T1000 (cell line): ENCODE measurements at places on chromosomes 5 and 9.

DNA sequence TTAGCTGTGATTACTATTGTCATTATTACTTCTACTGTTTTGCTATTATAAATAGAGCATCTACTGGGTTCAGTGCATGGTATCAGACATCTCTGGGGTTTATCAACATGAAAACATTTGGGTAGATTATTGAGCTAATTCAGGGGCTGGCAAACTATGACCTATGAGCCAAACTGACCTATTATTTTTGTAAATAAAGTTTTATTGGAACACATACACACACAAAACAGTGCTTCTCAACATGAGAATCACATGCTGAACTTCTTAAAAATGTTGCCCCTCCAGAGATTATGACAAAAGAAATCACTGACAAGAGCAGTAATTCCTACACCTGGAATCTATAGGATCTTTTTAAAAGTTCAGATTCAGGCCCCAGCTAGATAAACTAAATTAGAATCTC is 30.4 kb downstream of the SLC31A2 start:
- no peak for DNase-seq

DNA sequence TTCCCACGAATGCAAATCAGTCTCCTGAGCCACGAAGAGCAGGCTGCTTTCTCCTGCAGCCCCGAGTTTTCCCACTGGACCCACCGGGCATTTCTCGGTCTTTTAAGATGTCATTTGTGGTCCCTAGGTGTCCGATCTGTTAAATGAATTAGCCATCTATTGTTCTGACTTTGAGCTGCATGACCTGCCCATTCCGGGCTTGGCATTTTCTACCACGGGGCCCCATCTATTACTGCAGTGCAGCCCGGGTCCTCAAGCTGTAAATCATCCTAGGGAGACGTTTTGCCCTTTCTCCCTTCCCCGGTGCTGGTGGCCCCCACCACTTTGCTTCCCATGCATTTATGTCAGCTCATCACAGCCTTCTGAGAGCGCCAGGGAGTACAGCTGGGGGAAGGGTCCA is 405.4 kb downstream of the IRX1 start:
- DNase-seq, result no peak

DNA sequence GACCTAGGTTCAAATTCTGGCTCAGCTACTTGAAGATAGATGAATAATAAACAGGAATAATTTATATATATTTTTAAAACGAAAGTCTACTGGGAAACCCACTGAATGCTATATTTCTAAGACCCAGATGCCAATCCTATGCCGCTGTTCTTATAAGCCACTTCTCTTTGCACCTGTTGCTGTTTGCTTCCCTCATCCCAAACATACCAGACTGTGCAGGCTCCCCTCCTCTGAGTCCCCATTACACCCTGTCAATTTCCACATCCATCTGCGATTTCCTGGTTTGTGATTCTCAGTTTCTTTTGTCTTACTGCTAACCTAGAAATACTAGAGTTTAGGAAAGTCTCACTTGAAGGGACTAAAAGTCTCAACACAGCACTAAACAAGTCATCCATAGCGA is 92.8 kb upstream of the CAST start:
- DNase-seq, result no peak

GRCh38 chr5:152864447-152864846 is 459.4 kb upstream of the NMUR2 start:
- no peak for DNase-seq

GRCh38 chr5:65825408-65826328 is 100.7 kb upstream of the ERBIN start:
- DNase-seq, result no peak

GRCh38 chr5:158976035-158976434 is 123.7 kb downstream of the EBF1 start:
- DNase-seq, result no peak

- no peak for DNase-seq
Observed at GRCh38 chr5:160357861-160358411, 12.5 kb downstream of the C1QTNF2 start.

GRCh38 chr5:175059687-175060211 is 335.4 kb downstream of the MSX2 start:
- no peak for DNase-seq

DNA sequence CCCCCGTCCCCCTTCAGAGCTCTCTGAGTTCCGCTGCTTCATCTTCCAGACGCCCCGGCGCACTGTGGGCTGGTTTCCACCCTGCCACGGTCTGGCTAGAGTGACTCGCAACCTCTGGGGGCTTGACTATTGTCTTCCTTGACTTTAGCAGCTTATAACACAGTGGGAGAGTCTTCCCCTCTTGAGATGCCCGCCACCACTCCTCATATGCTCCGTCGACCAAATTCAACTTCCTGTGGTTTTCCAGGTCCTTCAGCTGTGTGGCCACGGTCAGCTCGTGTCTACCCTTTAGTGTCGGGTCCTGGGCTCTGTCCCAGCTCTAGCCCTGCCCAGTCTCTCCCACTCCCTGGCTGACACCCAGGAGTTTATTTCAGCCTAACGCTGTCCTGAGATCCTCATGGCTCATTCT is 28.2 kb upstream of the NCS1 start:
- no peak for DNase-seq

GRCh38 chr5:172380987-172381643 is 73.2 kb downstream of the SH3PXD2B start:
- DNase-seq, result no peak

GRCh38 chr5:110476164-110476563 is 250.3 kb downstream of the TMEM232 start:
- no peak for DNase-seq

- no peak for DNase-seq
Observed at GRCh38 chr5:36685631-36686288, 79.4 kb downstream of the SLC1A3 start.

GRCh38 chr5:56616454-56617160 is 198.7 kb upstream of the MAP3K1 start:
- no peak for DNase-seq

GRCh38 chr5:112121258-112121657 is 297.8 kb downstream of the EPB41L4A start:
- peak; percentile 19 for DNase-seq

DNA sequence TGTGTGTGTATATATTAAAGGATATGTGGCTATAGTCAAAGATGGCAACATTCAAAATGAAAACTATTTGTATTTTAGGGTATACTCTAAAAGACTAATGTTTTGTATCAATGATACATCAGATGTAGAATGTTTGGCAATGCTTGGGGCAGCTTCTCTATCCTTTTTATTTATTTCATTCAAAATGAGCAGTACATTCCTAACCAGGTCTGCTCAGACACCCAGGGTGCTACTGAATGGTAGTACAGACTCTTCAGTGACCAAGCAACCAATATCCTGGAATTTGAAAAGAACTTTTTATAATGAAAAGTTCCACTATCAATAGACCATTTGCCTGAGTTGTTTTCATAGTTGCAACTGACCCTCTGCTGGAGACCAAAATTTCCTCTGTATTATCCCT is 23.9 kb downstream of the MEGF9 start:
- DNase-seq, result no peak

- no peak for DNase-seq
Observed at GRCh38 chr9:134306636-134307600, 19.3 kb upstream of the RXRA start.

- DNase-seq, result no peak
Observed at GRCh38 chr9:5841771-5842573, 9.1 kb upstream of the ERMP1 start.

- DNase-seq, result no peak
Observed at GRCh38 chr5:154683101-154683880, 71.9 kb upstream of the LARP1 start.

- DNase-seq, result no peak
Observed at GRCh38 chr9:5608298-5609225, 20.3 kb upstream of the RIC1 start.

- no peak for DNase-seq
Observed at GRCh38 chr5:131163276-131164119, 1.6 kb downstream of the HINT1 start.

- DNase-seq, result no peak
Observed at GRCh38 chr5:1874348-1874747, 8.4 kb downstream of the IRX4 start.

DNA sequence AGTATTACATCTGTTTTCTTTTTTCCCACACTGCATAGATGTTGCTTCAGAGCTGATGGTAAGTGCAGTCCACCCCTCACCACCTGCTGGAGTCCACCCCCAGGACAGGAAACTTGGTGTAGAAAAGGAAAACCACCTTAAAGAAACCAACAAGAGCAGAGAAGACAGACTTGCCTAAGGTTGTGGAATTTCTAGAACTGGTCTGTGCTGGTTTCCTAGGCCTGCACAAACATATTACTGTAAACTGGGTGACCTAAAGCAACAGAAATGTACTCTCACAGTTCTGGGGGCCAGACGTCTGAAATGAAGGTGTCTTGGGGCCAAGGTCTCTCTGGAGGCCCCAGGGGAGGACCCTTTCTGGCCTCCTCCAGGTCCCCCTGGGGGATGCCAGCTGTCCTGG is 293.4 kb upstream of the IRX1 start:
- DNase-seq, result no peak

DNA sequence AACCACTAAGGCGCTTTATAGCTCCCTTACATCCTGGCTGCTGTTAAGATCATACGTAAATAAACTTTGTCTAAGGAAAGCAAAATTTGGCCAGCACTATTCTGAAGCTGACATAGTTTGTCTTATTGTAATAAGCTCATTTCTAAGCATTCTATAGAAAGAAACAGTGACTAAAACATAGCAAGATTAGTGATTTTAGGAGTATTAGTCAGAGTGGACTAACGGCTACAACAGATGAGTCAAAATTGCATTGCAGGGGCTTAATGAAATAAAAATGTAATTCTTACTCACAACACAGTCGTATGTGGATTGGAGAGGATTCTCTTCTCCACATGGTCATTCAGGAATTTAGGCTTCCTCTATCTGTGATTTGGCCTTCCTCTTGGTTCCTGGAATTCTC is 347.6 kb downstream of the GADD45G start:
- DNase-seq, result no peak

DNA sequence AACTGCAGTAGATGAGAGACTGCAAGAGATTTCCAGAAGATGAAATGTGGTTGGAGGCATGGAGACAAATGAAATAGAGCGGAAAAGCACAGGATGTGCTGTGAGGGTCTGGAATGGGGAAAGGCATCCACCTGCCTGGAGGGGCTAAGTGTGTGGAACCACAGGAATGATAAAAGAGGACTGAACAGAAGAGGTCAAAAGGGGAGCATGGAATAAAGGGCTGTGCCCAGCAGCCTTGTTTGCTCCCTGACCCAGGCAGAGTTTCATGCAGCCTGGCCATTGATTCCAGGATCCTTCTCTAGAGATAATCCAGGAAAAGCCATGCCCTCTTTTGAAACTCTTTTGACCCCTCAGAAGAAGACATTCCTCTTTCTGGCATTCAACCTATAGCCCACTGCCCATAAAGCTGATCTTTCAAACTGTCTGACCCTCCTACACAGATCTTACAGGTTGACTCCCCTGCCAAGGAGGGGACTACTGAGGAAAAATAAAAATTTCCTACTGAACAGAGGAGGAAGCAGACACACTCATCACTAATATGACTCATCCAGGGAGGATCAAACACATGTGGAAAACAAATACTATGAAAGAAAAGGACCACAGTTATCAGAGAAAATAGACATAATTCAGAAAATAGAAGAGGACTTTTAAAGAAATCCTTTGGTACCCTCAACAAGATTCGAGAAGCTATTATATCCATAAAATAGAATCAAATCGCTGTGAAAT is 273.5 kb upstream of the PCSK5 start:
- no peak for DNase-seq

DNA sequence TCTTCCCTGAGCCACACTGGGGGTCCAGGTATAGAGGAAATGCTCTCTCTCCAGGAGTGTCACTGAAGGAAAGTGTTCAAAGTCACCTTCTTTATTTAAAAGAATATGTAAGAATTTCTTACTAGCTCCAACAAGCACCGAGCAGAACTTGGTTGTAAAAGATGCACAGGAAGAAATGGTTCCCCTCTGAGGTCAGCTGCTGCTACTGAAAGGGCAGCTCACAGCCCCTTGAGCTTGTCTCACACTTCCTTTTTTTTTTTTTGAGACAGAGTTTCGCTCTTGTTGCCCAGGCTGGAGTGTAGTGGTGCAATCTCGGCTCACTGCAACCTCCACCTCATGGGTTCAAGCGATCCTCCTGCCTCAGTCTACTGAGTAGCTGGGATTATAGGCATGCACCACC is 77.2 kb downstream of the PRRT1B start:
- no peak for DNase-seq

DNA sequence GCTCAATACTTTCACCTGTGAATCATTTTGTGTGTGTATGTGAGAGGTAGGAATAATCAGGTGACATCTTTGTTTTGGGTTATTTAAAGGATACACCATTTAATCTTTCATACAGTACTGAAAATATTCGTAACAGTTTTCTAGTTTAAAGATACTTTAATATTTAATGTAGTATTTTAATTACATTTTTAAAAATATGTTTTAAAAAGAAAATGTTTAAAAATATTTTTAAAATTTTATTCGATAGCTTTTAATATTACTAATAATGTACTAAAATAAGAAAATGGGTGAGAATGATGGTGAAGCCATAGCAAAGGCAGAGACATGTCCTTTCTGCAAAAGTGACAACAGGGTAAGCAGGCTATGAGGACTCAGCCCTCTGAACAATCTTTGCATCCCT is 56.3 kb upstream of the MEF2C start:
- no peak for DNase-seq

DNA sequence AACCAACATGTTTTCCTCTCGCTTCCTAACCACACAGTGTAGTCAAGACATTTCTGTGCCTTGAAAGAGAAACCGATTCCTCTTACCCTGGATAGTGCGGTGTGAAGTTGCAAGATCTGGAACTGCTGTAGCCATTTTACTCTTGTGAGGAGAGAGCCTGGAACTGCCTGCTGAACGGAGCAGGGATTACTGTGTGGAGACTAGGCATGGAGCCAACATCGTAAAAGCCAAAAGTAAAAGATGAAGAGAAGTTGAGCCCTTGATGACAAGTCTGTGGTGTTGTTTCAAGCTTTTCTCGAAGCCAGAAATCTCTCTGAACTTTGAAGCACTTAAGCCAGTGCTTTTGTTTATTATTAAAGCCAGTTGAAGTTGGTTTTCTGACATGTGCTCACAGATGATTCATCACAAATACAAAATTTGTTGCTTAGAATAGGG is 110.1 kb upstream of the GRIN3A start:
- peak; percentile 31 for DNase-seq

DNA sequence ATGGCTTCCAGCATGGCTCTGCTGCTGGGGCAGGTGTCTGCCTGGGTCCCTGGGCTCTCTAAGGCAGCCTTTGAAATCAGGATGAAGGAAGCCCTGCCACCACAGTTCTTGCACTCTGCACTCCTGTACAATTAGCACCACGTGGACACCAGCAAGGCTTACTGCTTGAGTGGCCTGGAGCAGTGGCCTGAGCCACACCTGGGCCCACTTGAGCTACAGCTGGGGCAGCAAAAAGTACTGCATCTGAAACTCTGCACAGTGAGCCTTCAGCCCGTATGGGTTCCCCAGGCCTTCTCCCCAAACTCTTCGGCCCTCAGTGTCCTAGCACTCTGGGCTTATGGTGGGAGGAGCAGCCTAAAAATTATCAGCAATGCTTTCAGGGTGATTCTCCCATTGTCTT is 8.0 kb upstream of the INIP start:
- DNase-seq, result no peak

- DNase-seq, result no peak
Observed at GRCh38 chr5:76836585-76836984, 13.2 kb upstream of the S100Z start.

GRCh38 chr5:113202287-113202686 is 225.7 kb downstream of the DCP2 start:
- DNase-seq, result no peak

GRCh38 chr9:89797255-89797654 is 192.4 kb downstream of the GADD45G start:
- DNase-seq, result no peak
